ENCODE measurements at places on chromosomes 7 and 10.

DNA sequence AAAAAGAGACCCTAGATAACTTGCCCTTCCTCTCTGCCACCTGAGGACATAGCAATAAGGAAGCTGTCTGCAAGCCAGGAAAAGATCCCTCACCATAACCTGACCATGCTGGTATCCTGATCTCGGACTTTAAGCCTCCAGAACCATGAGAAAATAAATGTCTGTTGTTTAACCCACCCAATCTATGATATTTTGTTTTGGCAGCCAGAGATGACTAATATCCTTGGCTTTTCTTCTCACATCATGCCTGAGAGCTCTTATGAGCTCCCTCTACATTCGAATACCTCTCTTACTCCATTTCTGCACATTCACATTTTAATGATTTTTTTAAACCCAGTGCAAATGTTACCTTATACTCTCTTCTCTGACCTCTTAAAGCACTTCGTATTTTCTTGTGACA, 214.0 kb upstream of the CHRM2 start:
- DNase-seq, result peak; percentile 3

GRCh38 chr7:41567731-41568114, 135.2 kb downstream of the INHBA start:
- DNase-seq, result peak; percentile 38

GRCh38 chr7:44965441-44965903, 13.3 kb downstream of the MYO1G start:
- DNase-seq, result no peak

DNA sequence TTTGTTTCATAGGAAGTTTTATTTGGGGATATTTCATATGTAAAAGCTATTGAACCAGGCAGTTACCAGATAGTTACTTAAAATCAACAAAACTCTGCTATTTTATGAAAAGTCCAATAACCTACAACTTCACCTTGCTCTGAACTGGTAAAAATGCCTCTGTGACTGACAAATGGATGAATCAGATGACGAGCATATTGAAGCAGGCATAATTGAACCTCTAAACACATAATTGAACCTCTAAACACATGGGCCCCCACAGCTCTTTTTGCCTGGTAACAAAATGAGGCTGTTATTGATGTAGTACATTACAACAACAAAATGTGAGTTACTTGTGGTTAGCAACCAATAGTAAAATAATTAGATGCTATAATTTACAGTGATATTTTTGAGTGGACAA, 99.7 kb downstream of the MBL2 start:
- DNase-seq, result no peak

DNA sequence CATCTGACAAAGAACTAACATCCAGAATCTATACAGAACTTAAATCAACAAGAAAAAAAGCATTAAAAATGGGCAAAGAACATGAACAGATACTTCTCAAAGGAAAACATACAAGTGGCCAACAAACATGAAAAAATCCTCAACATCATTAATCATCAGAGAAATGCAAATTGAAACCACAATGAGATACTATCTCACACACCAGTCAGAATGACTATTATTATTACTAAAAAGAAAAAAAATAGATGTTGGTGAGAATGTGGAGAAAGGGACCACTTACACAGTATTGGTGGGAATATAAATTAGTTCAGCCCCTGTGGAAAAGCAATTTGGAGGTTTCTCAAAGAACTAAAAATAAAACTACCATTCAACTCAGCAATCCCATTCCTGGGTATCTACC, 89.1 kb upstream of the ADO start:
- no peak for DNase-seq

DNA sequence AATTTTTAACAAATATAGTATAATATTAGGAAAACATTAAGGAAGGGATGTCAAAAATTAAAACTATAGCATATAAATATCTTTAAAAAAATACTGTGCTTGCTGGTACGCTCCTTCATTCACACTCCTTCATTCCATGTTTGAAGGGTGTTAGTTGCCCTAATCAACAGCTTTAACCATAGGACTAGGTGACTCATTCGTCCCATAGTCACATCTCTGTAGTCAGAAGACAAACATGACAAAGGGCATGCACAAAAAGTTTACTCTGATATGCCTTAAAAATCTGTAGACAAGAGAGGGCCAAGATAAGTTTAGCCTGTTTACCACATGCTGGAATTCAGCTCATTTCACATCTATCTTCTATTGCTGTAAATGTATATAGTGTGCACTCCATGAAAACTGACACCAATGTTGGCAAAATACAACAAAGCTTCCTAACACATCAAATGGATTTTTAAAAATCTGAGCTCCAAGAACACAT, 646 bp downstream of the FAM13C start:
- DNase-seq, result peak; percentile 3

GRCh38 chr7:92665926-92666325, 75.7 kb upstream of the FAM133B start:
- DNase-seq, result no peak

DNA sequence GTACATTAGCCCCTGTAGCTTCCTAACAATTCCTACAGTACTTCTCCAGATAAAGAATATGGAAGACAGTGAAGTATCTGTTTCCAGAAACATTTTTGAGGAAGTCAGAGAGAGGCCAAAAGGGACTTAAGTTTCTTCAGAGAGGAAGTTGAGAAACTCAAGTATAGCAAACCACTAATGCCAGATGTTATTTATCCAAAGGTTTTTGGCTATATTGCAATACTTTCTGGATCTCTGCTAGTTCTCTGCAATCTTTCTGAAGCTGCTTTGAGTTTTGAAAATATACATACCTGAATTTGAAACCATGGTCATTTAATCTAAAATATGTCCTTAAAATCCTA, 64.7 kb downstream of the BICC1 start:
- DNase-seq, result peak; percentile 88

GRCh38 chr7:12107381-12107780, 103.7 kb upstream of the TMEM106B start:
- no peak for DNase-seq

DNA sequence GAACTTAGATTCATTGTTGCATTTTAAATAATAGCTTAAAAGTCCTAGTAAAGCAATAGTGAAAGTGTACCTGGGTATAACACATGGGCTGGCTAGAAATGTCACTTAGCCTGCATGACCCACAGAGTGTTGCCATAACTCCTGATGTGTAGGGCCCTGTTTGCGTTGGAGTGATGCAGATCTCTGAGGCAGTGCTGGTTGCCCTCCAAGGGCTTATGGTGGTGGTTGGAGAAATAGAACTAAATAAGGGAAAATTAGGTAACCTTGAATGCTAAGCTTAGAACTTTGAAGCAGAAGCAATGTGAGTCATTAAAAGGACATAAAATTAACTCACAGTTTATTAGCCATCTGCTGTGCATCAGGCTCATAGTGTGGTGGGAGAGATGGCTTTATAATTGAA, 105.7 kb downstream of the CCNY start:
- no peak for DNase-seq

- DNase-seq, result no peak
These were observed 30.9 kb downstream of the DNAJB12 start for GRCh38 chr10:72323771-72324191.

- DNase-seq, result no peak
These were observed 94.0 kb downstream of the DNAJB9 start for GRCh38 chr7:108663701-108664100.

DNA sequence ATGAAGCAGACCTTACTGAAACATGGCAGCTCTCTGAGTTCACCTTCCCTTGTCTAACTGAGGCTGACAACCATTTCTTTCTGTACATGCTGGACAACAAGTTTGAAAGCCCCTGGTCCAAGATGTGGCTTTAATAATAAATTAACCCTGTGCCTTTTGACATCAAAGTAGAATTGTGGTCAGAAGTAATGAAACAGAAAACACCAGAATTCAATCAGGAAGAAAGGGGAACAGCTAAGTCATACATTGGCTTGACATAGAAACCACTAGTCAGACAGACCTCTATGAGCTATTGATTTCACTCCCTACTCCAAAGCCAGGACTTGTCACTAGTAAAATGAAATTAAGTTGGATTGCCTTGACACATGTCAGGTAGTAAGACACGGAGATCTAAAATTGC, 175.2 kb upstream of the ASAH2 start:
- no peak for DNase-seq

DNA sequence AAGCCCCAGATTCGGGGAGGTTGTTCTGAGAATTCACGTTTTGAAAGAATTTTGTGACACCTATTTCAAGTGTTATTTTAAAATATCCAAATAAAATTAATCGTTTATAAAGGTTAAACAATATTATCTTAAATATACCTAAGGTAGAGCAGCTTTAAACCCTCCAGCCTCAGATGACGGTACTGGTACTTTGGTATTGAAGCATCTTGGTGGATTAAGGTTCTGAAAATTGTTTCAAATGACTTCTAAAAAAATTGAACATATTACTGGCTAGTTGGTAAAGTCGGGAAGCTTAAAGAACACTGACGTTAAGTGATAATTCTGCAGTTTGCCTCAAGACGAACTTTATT, 392 bp upstream of the HUS1 start:
- DNase-seq, result no peak

- DNase-seq, result no peak
These were observed 276.5 kb downstream of the CCDC3 start for GRCh38 chr10:12724807-12725579.

Measured in fibroblast of pulmonary artery (primary cell).